ENCODE measurements at places on chromosomes 5 and 9.

DNA sequence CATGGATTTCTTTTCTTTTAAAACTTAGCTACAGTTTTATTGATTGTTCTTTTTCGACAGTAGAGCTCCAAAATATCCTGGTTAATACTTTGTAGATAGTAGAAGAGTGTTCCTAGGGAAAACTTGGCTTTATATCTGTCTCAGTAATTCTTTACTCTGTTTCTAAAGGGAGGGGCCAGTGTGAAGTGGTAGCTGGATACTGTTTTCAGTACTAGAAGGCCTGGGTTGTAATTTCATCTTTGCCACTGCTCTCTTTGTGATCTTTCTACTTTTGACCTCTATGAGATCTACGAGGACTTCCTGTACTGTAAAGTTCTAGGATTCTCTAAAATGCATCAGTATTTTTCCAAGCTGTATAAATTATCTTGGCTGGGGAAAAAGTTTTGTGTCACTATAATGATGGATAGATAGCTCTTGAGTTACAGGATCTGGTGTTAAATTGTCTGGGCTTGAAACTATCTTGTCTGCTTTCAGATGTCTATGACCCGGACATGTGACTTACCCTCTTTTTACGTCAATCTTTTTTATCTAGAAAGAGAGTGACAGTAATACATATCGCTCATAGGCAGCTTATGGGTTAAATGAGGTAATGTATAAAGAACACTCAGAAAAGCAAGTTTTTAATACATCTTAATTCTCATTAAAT lies 53.6 kb downstream of the PRR16 start:
- no peak for DNase-seq

- DNase-seq = no peak
These were observed 38.2 kb downstream of the CNOT8 start for GRCh38 chr5:154896562-154897165.

- DNase-seq = no peak
These were observed 20.8 kb downstream of the UGT3A2 start for GRCh38 chr5:36045895-36046294.

- no peak for DNase-seq
These were observed 451.3 kb downstream of the NFIB start for GRCh38 chr9:13862654-13863053.

GRCh38 chr5:124981901-124982300 lies 235.5 kb upstream of the ZNF608 start:
- no peak for DNase-seq

DNA sequence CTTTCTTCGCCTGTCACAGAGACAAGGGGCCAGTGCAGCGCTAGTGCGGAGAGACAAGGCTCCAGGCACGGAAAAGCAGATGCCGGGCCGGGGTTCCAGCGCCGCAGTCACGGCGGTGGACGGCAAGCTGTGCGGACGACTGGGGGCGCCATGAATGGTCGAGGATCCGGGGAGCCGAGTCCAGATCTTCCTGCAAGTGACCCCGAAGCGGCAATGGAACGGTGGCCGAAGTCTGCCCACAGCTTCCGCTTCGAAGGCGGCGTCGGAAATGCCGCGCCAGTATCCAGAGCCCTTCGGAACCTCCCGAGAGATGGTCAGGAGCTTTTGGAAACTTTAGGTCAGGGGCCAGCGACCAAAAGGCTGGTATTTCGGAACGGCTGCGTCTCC lies 601 bp upstream of the FAF2 start:
- no peak for DNase-seq
